ENCODE measurements at places on chromosomes 7 and 10. TPM values are rescaled to one million over a fixed set of nuclear protein-coding genes. Genes with fewer than 3 reads are reported as not detected.

The PDK4 gene
- total RNA-seq, result 1.4 TPM

DNA sequence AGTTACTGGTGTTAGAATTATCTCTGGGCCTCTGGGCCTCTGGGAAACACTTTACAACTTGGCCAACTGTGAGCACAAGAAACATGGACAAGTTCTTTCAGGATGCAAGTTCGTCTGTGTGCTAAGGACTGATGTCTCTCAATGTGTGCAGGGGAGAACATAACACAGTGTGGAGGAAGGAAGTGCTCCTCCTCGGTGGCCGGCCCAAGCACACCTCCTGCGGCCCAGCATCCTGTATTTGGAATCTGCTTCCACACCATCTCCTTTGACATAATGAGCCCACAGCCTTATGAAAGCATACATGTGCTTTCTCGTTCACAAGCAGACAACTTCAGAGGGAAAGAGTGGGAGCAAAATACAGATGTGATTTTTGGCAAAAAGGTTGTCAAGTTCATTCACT lies 59.0 kb downstream of the MTPN start:
- no peak for DNase-seq

- DNase-seq, result no peak
Observed at GRCh38 chr10:133336118-133336576, 549 bp downstream of the CALY start.

- no peak for DNase-seq
Observed at GRCh38 chr7:24709051-24709450, 48.2 kb downstream of the GSDME start.

- no peak for DNase-seq
Observed at GRCh38 chr7:106604303-106604924, 56.5 kb downstream of the CCDC71L start.

DNA sequence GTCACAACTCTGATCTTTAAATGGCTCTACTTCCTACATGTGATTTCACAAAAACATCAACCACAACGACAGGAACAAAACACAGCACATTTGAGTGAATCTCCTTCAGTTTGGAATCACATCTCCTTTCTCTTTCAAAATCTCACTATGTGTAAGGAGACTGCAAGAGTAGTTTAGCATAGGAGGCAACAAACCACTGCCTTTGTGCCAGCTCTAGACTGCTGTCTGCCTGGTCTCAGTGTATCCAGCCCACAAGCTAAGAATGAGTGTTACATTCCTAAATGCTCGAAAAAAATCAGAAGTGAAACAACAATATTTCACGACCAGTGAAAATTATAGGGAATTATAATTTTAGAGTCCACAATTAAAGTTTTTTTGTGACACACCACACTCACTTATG lies 217.0 kb upstream of the STEAP4 start:
- no peak for DNase-seq

DNA sequence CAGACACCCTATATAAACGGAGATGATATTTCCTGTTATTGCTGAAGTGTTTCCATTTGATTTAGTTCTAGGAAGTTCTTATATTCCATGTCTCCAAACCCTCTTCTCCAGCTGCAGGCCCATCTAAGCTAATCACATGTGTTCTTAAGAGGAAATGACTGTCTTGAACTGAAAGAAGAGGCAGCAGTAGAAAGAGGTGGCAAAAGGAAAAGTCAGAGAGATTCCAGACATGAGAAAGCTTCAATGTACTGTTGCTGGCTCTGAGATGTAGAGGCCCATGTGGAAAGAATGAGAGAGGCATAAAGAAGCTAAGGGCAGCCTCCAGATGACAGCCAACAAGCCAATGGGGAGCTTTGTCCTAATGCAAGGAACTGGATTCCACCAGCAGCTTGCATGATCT lies 287.2 kb downstream of the GFRA1 start:
- no peak for DNase-seq

- DNase-seq, result no peak
Observed at GRCh38 chr7:14000247-14000646, 10.8 kb upstream of the ETV1 start.

GRCh38 chr10:112857493-112857892 lies 92.6 kb upstream of the TCF7L2 start:
- no peak for DNase-seq

- DNase-seq, result no peak
Observed at GRCh38 chr7:38211940-38212339, 33.9 kb downstream of the STARD3NL start.

Measured in SJCRH30 (cell line).